ENCODE measurements at places on chromosomes 6 and 20. TPM values are rescaled to one million over a fixed set of nuclear protein-coding genes. Genes with fewer than 3 reads are reported as not detected.
A peak's percentile ranks its signal among the peaks of the same experiment; 100 is the strongest.

Gene ECI2
- total RNA-seq = 66.6 TPM

Gene CCDC170
- under 0.01 TPM for total RNA-seq

- DNase-seq = no peak
Observed at GRCh38 chr20:16951876-16952275, 203.7 kb downstream of the OTOR start.

DNA sequence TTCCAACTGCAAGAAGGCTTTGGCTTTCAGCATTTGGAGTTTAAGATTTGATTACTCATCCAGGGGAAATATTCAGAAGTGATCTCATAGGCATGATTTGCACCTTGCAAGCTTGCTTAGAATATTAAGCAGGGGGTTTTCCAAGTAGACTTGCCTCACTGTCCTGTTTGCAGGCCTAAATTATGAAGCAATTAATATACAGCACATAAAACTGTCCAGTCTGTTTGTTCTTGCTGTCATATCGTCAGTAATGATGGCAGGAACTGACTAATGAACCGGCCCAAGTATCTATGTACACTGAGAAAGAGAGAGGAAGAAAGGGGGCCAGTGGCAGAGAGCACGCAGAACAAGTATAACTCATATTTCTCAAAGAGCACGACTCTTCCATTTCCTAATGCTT lies 212.5 kb upstream of the SUPT3H start:
- no peak for DNase-seq

GRCh38 chr6:86251106-86251505 lies 608.4 kb upstream of the SYNCRIP start:
- DNase-seq = no peak

DNA sequence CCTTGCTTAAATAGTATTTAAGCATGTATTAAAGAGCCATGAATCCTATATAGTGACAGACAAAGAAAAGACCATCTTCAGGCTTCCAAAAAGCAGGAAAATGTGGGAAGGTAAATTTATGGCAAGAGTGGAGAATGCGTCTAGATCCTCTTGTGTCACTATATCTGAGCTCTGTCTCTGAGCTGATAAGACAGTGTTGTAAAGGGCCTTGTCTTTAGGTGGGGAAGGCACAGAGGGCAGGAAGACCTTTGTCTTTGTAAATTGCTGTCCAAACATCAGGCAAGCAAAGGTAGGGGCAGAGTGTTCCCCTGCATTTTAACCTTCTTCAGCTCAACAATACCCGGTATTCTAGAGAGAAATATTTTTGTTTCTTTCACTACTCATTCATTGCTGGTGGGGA lies 33.9 kb upstream of the MBOAT1 start:
- no peak for DNase-seq

DNA sequence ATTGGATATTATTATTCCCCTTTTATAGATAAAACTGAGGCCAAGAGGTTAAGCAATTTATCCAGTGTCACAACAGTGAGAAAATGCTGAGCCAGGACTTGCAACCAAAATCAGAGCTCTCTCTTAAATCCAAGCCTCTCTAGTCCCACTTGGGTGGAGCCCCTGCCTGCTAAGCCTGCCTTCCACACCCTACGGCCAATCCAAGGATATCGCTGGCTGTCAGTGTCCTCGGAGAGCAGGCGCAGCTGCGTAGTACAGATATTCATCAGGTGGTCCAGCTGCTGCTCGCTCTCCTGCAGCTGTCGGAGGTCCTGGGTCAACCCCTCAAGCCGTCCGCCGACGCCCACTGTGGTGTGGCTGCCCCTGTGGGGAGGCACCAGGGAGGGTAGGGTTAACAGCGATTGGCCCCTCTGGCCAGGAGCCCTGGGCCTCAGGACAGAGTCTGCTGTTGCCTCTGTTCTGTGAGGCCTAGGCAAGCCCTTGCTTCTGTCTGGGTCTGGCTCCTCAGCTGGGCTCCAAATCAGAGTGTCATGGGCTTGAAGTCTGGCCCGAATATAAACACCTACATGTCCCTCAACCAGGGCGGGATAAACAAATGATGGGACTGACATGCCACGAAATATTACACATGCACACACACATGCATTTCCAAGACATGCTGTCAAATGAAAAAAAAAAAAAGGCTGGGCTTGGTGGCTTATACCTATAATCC lies 3.9 kb upstream of the NECAB3 start:
- no peak for DNase-seq

DNA sequence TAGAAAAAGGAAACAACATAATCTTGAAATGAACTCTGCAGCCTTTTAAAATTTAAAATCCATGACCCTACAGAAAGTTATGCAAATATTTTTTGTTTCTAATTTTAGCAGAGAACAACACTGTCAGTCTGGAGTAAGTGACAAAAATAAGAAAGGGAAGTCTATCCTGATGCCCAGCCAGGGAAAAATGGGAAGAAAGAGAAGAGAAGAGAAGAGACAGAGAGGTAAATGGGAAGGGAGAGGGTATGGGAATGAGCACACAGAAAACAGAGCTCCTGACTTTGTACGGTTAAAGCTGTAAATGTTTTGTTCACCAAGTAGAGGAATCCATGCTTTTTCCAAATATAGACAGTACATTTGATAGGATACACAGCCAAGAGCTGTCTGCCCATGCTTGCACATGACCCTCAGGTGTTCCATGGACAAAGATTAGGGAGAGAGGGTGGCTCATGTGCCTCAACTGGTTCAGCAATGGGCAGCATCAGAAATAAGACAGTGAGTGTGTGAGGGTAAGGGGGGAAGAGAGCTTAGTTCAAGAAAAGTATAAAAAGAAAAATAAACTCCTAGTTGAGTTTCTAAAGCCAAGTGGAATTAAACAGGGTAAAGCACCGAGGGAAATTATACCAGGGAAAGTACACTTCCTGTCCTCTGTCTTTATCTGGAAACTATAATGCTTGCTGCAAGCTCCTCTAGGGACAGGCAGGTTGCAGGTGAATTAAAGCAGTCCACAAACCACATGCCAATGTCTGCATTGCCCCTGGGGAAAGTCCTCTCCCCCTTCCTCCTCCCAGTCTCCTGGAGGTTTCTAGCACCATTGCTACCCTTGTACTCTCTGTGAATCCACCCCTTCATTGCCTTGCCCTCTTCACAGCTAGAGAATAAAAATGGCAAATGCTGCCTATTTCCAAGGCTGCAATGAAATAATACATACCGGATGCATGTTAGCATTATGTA lies 30.0 kb downstream of the MAP3K5 start:
- DNase-seq = no peak

Gene OPRM1
- total RNA-seq = not detected

- no peak for DNase-seq
Observed at GRCh38 chr20:10404959-10405530, 29.0 kb downstream of the MKKS start.

Gene PMEPA1
- 0.51 TPM for total RNA-seq

GRCh38 chr6:133504761-133505160 lies 263.6 kb downstream of the EYA4 start:
- no peak for DNase-seq

DNA sequence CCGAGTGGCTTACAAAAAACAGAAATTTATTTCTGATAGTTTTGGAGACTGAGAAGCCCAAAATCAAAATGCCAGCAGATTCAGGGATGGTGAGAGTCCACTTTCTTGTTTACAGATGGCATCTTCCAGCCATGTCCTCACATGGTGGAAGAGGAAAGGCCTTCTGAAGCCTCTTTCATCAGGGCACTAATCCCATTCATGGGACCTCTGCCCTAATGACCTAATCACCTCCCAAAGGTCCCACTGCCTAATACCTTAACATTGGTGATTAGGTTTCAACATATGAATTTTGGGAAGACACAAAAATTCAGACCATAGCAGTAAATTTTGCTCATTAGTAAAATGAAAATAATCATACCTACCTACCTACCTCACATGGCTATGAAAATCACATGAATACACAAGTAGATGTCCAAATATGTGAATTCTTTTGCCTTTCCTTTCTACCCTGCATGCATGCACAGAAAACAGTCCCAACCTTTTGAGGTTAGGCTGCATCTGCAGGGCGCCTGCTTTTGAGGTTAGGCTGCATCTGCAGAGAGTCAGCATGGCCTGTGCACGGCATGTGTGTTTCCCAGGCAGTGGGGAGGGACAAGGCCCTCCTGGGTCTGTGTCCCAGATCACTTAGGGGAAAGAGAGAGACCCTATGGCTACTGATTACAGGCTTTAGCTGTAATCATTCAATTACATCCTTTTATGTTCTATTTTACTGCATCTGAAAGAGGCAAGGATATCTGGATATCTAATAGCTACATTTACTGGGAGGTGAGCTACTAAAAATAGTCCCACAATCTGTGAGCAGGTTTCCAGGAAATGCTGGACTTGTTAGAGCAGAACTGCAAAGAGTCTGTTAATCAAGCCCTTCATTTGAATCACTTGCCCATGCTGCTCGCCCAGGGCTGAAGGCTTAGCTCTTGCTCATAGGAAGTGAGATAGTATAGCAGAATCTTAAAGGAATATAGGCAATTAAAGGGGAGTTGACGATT lies 497.7 kb upstream of the MARCKS start:
- DNase-seq = peak; percentile 63

GRCh38 chr6:14573267-14573666 lies 455.7 kb downstream of the CD83 start:
- no peak for DNase-seq

GRCh38 chr6:134420614-134421181 lies 102.8 kb upstream of the SGK1 start:
- DNase-seq = peak; percentile 83

GRCh38 chr20:41508335-41508734 lies 109.8 kb downstream of the CHD6 start:
- DNase-seq = no peak

- DNase-seq = no peak
Observed at GRCh38 chr20:44500221-44500620, 21.6 kb downstream of the SERINC3 start.

- no peak for DNase-seq
Observed at GRCh38 chr6:5151360-5151954, 66.3 kb downstream of the PPP1R3G start.

DNA sequence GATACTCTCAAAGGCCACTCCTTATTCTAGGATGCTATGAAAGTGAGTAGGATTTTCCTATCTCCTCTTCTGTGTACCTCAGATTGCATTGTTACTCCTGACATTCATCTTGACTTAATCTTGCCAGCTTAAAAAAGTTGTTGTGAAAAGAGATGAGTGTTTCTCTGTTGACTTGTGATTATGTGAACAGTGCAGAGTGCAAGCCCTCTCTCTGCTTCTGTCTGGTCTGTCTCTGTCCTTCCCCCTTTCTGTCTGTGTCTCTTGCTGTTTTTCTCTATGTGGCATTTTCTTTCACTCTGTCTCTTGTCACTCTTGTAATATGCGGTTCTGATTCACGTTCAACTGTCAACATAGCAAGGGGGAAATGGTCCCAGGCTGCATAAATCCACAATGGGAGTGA lies 306.6 kb downstream of the FARS2 start:
- DNase-seq = no peak

All from dermis microvascular lymphatic vessel endothelial cell (primary cell).